ENCODE measurements at places on chromosomes 6 and 20.

DNA sequence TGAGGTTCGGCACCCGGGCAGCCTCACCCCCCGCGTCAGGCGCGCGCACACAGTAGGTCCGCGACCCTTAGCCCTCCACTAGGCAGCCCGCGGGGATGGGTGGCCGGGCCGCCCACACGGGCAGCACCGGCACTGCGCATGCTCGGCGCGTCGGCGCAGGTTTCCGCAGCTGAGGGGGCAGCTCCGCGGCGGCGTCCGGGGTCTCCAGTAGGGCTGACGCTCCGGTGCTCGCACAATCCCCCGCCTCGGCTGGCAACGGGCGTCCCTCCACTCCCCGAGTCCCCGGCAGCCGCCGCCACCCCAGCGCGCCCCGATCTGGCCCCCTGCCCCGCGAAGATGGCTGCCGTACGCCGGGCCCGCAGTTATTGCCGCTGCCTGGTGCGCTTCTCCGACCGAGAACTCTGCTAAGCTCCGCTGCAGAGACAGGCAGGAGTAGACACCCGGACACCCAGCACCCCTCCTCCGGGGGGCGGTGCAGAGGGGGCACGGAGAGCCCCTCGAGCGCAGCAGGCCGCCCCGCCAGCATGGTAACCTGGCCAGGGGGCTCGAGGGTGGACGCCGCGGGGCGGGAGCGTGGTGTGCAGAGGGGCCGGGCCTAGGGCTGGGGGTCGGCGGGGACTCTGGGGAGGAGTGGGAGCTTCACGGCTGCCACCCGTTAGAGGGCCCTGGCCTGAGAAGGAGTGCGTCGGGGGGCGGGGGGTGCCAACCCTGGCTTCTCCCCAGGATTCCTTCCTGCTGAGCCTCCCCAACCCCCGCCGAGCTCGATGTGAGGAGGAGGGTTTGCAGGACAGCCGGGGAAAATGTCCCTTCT is at the start of gene FBXO9:
FBXO9 (plus strand) TSS at position 139 of the 811 bp plus-strand sequence; CDS start at position 525, 386 bp downstream.
- peak within 1 kb of the TSS; percentile 88 for H3K4me3 ChIP-seq
- DNase-seq: peak; percentile 53
- peak within 1 kb of the TSS; percentile 74 for H3K27ac ChIP-seq

DNA sequence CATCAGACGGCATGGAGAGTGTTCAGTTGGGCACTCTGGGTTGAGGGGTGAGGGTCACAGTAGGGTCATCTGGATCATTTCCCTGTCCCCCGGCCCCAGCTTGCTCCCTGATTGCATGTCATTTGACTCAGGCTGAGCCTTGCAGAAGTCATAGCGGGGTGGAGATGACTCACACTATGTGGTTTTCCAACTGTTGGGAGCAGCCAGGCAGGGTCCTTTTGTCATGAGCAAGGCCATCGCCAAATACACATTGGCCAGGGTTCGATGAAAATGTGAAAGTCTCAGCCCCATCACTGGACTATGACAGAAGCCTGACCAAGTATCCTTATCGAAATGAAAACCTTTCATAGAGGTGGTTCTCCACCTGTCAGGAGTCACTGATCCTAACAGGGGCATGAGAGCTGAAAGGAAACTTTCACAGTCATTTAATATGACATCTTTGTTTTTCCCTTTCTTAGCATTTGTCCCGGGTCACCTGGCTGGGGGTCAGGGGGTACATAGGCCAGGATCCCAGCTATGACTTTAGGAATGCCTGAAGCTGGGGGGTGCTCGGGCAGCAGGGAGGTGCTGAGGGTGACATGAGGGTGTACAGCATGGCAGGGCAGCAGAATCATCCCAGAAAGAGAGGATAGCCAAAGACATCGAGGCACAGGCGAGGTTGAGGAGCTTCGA is 70.2 kb upstream of the CD93 start:
- DNase-seq: peak; percentile 84
- H3K4me1 ChIP-seq: peaks cover 34% of the 10 kb centered on the region
- H3K36me3 ChIP-seq: no peaks in the 10 kb centered on the region
- no peak overlapping the region for H3K4me3 ChIP-seq
- H3K27ac ChIP-seq: peak overlapping the region; percentile 58

GRCh38 chr20:1712634-1713624 is 55.4 kb upstream of the SIRPG start:
- no peak overlapping the region for H3K27ac ChIP-seq
- H3K27me3 ChIP-seq: peaks cover 4% of the 10 kb centered on the region
- no peak overlapping the region for H3K4me3 ChIP-seq
- no peak for DNase-seq
- H3K4me1 ChIP-seq: no peaks in the 10 kb centered on the region
- H3K36me3 ChIP-seq: no peaks in the 10 kb centered on the region

- H3K4me3 ChIP-seq: no peak overlapping the region
- no peak for DNase-seq
- no peaks in the 10 kb centered on the region for H3K4me1 ChIP-seq
- H3K27me3 ChIP-seq: no peaks in the 10 kb centered on the region
- no peak overlapping the region for H3K27ac ChIP-seq
- no peaks in the 10 kb centered on the region for H3K36me3 ChIP-seq
Measured at GRCh38 chr6:141635621-141636020, 497.1 kb upstream of the GJE1 start.

DNA sequence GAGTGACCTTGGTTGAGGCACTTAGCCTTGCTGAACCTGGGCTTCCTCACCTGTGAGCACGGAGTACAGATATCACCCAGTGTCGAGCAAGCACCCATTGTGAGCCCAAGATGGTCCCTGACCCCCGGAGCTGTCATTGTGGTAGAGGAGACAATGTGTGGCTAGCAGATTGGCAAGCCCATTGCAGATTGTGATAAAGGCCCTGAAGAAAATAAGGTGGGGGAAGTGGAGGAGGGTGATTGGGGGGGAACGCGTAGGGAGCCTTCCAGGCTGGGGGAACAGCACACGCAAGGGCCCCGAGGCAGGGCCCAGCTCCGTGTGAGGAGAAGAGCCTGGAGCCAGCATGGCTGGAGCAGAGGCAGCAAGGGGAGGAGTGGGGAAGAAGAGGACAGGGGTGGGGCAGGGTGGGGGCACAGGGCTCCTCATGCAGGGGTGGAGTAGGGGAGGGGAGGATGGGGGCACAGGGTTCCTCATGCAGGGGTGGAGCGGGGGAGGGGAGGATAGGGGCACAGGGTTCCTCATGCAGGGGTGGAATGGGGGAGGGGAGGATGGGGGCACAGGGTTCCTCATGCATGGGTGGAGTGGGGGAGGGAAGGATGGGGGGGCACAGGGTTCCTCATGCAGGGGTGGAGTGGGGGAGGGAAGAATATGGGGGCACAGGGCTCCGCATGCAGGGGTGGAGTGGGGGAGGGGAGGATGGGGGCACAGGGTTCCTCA is 7.0 kb downstream of the CEBPB start:
- no peak overlapping the region for H3K27ac ChIP-seq
- no peaks in the 10 kb centered on the region for H3K27me3 ChIP-seq
- H3K4me3 ChIP-seq: no peak overlapping the region
- peaks cover 14% of the 10 kb centered on the region for H3K36me3 ChIP-seq
- DNase-seq: no peak

- H3K4me1 ChIP-seq: no peaks in the 10 kb centered on the region
- no peak overlapping the region for H3K27ac ChIP-seq
- H3K27me3 ChIP-seq: no peaks in the 10 kb centered on the region
- H3K36me3 ChIP-seq: peaks cover 4% of the 10 kb centered on the region
- H3K4me3 ChIP-seq: no peak overlapping the region
Measured at GRCh38 chr20:62015540-62016288, 50.0 kb downstream of the TAF4 start.

DNA sequence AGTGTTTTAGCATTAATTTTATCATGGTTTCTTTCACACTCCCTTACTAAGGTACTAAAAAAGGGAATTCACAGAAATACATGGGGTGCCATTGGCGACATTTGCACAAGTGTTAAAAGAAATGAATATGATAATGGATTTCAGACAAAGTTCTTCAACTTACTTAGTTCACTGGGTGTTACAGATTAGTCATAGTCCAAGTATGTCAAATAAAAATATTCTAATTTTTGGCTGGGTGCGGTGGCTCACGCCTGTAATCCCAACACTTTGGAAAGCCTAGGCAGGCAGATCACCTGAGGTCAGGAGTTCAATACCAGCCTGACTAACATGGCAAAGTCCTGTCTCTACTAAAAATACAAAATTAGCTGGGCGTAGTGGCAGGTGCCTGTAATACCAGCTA is 286.1 kb upstream of the TFAP2D start:
- no peaks in the 10 kb centered on the region for H3K36me3 ChIP-seq
- DNase-seq: no peak

DNA sequence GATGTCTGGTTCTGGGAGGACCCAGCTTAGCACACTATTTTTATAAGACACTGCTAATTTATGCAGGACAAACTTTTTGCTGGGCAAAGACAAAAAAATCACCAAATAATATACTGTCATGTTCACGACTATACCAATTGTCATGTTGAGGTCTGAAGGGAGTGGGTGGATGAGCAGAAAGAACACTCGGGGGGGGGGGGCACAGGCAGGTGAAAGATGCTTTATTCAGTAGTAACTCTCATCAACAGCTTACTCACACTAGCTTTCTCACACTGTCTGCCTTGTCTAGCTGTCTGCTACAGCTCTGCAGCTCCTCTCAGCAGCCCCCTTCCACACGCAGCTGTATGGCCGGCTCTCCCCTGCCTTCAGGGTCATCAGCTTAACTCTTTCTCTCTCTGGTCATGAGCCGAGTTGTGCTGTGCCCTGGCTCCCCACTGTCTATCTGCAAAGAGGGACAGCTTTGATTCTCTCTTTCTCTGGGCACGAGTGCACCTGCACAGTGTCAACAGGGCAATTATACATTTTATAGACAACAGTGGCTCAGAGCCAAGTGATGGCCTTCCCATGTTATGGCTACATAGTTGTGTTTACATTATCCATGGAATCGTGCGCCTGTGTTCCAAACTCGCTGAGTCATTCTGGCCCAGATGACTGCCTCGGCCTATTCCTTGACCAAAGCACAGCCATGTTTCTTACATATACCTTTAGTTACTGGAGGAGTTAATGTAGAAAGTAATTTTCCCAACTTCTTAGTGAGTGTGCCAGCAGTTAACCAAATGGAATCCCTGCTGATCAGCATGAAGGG is 187.7 kb upstream of the PRSS16 start:
- H3K36me3 ChIP-seq: no peaks in the 10 kb centered on the region
- no peaks in the 10 kb centered on the region for H3K27me3 ChIP-seq
- no peak overlapping the region for H3K4me3 ChIP-seq
- no peak overlapping the region for H3K27ac ChIP-seq
- no peaks in the 10 kb centered on the region for H3K4me1 ChIP-seq
- DNase-seq: no peak

DNA sequence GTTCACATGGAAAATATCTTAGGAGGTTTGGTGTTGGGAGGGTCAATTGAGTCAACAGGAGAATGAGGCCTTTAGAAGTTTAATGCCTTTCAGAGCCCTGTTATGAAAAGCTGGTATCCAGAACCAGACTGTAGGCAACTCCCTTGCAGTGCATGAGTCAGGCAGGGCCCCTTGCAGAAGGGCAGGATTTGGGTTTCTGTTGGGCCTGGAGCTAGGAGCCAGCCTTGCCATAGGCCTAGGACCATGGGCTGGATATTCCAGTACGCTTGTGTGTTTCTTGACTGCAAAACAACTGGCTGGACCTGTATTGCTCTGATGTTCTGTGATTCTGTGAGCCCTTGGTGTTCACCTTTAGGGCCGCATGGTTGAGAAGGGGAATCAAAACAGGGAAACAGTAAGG is 350.9 kb upstream of the PRND start:
- no peak for DNase-seq
- no peaks in the 10 kb centered on the region for H3K27me3 ChIP-seq
- no peaks in the 10 kb centered on the region for H3K36me3 ChIP-seq
- no peak overlapping the region for H3K4me3 ChIP-seq
- H3K27ac ChIP-seq: no peak overlapping the region

GRCh38 chr6:150395388-150396009 is 26.7 kb downstream of the IYD start:
- no peaks in the 10 kb centered on the region for H3K4me1 ChIP-seq
- no peaks in the 10 kb centered on the region for H3K27me3 ChIP-seq
- no peaks in the 10 kb centered on the region for H3K36me3 ChIP-seq
